CD4-positive, alpha-beta memory T cell (primary cell): ENCODE measurements at places on chromosomes 3 and 15.

- no peak for DNase-seq
These were observed 212.9 kb upstream of the ARPP21 start for GRCh38 chr3:35426366-35426958.

DNA sequence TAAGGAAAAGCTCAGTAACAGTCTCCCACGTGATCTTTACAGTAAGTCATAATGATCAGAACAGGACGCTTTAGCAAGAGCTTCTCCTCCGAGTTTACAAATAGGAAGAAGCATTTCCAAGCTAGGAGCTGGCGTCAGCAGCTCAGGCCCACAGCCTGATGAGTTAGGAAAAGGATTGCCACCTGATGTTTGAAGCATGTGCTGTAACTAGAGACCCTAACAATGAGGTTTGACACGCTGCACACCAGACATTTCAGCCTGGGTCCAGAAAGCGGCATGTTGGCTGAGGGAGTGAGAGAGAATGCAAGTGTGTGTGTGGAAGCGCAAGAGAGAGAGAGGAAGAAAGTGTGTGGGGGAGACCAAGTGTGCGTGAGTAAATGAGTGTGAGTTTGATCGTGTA lies 47.3 kb downstream of the TLE3 start:
- no peak for DNase-seq

- DNase-seq = no peak
These were observed 573.8 kb upstream of the NAALADL2 start for GRCh38 chr3:174285242-174285864.

DNA sequence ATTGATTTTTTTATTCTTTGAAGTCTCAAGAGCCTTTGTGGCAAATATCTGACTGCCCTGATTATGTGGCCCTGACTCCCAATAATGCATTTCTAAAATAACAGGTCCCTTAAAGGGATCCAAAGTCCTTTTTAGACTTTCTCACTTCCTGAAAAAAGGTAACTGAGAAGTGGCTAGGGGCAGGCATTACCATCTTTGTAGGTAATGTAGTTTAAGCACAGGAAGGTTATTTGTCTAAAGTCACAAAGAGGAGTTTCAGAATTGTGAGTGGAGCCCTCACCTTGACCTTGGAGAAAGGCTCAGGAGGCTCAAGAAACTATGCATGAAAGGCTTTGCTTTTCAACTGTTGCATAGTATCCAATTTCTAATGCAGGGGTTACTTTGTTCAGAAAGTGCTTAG lies 142.9 kb upstream of the MRPL3 start:
- no peak for DNase-seq

- no peak for DNase-seq
These were observed 1031.1 kb downstream of the NTRK3 start for GRCh38 chr15:87225436-87225835.

- no peak for DNase-seq
These were observed 11.8 kb upstream of the MEIS2 start for GRCh38 chr15:37112171-37112570.

GRCh38 chr3:141405025-141405424 lies 36.7 kb downstream of the ZBTB38 start:
- no peak for DNase-seq

DNA sequence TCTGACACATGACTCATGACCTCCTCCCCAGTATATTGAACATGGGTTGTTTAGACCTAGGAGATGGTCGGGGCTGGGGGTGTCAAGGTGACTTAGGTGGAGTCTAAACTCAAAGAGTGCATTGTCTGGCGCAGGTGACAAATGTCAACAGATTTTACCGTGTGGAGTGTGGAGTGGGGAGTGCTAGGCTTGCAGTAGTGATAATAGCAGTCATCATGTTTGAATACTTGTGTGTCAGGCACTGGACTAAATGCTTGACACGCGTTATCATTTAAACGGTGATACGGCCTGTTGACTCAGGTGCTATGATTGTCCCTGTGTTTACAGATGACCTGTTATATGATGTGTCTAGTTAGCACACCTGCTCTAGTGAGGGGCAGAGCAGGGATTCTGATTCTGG lies 30.8 kb downstream of the MUC20 start:
- DNase-seq = no peak

DNA sequence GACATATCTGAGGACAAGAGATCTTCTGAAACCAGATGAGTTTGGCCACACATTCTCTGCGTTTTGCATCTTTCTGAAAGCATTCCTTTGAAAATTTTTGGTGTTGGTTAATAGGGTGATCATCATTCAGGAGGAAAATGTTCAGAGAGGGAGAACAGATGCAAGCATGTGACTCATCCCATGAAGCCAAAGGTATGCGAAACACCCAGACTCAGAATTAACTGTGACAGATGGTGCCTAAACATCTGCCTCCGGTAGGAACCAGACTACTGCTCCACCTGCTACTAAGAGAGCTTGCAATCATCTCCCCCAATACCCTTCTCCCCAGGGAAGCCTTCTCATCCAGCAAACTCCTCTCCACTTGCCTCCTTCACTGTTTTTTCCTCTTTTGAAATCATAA lies 46.2 kb downstream of the TRIM69 start:
- no peak for DNase-seq

DNA sequence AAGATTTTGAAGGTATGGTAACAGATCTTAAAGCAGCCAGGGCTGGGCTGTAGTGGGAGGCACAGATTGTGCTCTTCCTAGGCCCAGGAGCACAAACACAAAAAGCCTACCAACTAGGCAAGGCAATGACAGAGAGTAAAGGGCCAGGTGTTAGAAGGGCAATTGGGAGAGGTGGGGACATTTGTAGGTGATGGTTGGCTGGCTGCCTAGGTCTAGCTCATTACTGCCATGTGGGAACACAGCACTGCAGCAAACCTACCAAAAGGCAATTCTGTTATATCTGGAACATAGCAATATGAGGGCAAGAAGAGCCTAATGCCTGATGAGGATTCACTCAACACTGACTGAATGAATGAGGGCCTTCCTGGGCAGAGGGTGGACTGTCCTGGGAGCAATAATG lies 30.4 kb downstream of the ARHGEF3 start:
- no peak for DNase-seq

- DNase-seq = no peak
These were observed 246.7 kb upstream of the KCNH8 start for GRCh38 chr3:18901571-18901970.

- DNase-seq = no peak
These were observed 4.1 kb downstream of the ELL3 start for GRCh38 chr15:43772624-43773023.

DNA sequence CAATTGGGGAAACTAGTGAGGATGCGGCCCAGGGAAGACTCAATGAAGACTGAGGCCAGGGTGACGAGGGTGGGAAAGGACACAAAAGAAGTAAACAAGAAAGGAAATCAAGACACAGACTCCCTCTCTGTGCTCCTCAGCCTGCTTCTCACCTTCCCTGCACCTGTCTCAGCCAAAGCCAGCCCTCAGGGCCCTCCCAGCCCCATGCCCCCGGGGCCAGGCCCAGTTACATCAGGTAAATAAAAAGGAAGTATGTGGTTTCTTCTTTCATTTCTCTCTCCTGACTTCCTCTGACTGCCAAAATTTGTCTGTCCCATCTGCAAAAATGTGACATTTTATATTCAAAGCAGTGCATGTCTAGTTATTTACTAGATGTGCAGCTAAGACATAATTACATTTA lies 328.0 kb downstream of the UACA start:
- no peak for DNase-seq

DNA sequence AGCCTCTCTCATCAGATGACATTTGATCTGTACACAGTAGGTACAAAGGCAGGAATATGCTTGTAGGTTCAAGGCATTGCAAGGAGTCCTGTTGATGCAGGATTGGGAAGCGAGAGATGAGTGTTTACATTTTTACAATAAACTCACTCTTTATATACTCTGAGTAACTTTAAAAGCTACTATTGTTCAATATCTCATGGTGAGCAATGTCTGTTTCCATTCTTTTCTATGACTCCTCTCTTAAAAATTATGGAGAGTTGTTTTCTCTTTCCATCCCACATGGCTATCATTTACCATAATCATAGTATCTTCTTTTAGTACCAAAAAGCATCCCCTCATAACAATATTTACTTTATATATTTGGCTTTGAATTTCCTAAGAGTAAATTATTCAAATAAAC lies 314.0 kb upstream of the CDIN1 start:
- no peak for DNase-seq

DNA sequence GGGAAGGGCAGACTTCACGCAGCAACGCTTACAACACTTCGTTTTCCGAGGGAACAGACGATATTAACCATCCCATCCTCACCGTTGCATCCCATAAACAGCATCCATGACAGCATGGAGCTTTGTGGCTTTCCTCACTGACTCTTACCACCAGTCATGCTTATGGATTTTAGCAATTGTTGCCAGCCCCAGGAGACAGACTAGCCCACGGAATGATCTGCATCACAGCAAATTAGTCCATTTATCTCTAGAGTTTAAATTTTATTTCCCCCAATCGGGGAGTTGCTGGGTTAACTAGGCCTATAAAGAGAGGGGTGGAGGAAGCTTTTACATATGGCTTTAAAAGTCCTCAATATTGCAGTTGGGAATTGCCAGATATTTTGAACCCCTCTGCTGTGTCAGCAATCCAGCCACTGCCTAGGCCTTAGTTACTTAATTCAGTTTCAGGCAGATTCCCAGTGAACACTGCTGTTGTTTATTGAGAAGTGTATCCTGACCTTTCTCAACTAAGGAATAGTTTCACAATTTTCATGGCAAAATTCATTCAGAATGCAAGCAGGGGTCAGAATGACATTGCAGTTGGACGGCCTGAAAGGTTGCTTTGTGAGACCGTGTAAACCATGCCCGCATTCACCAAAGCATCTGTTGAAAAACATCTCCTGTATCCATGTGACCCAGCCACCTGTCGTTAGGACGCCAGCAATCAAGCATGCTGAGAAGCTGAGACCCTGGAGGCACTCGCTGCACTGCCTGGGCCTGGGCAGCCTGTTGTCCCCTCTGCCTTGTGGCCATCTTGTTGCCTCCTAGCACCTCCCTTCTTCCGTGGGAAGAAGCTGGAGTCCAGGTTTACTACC lies 397.4 kb upstream of the TPM1 start:
- no peak for DNase-seq

DNA sequence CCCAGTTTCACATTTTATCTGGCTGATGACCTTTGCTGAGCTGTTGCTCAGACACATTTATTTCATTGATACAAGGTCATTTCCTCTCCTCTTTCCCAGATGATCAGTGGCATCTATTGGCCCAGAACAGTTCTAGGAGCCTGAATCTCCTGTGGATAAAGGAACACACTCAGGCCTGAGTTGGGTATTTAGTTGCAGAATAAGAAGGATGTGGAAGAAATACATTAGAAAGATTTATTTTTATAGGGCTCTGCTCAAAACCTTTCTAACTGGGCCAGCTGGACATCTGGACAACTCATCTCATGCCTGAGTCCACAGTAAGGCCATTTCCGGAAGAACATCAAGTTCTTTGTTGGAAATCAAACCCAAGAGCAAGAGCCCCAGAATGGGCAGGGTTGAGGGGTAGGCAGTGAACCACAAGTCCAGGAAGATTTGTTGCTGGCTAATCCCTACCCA lies 19.7 kb upstream of the MFGE8 start:
- no peak for DNase-seq

DNA sequence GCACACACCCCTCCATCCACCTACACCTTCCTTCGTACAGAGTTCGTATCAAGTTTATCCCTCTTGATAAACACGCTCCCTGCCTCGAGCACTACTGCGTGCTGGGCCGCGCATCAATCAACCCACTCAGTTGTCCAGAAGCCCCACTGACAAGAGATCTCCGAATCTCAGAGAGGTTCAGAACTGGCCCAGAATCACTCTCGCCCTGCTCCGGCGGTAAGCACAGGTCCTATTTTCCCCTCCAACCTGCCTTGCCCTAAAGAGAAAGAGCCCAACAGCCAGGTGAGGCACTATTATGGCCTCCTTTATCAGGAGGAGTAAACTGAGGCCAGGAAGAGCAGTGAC lies 494 bp upstream of the NISCH start:
- no peak for DNase-seq

GRCh38 chr3:45676325-45677032 lies 12.7 kb upstream of the SACM1L start:
- DNase-seq = no peak

GRCh38 chr15:27573805-27574485 lies 525.2 kb downstream of the OCA2 start:
- DNase-seq = no peak

DNA sequence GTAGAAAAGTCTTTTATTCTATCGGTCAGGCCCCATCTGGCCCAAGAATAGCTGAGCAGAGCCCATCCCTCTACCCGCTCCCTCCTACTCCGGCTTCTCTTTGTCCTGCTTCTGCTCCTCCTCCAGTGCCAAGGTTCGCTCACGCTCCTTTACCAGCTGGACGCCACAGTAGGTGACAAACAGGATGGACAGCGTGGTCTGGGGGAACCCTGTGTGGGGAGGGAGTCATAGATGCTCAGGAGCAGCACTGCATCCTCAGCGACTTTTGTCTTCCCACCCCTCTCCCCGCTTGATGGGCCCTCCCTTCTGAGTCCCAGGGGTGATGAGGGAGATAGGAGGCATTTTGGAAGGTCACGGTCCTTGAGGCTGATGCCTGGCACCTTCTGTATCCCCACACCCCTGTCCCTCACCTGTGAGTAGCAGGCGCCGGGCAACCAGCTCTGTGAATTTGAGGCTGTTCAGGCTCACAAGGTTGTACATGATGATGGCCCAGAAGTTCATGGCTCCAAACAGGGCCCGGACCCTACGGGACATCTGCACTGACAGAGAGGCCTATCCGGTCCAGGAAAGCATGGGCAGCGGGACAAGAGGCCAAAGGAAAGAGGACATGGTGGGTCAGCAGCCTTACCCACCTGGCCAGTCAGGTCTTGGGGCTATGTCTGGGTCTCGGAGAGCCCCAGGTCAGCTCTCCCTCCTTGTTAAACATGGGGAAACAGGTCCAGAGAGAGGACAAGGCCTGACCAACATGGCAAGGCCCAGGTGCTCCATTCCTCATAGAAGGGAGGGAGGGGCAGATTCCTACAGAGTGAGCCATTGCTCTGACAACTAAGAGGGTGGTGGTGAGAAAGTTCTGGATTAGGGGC lies 7.6 kb downstream of the KLHL40 start:
- DNase-seq = no peak

- DNase-seq = no peak
These were observed 63.7 kb downstream of the BDH1 start for GRCh38 chr3:197491923-197492664.

DNA sequence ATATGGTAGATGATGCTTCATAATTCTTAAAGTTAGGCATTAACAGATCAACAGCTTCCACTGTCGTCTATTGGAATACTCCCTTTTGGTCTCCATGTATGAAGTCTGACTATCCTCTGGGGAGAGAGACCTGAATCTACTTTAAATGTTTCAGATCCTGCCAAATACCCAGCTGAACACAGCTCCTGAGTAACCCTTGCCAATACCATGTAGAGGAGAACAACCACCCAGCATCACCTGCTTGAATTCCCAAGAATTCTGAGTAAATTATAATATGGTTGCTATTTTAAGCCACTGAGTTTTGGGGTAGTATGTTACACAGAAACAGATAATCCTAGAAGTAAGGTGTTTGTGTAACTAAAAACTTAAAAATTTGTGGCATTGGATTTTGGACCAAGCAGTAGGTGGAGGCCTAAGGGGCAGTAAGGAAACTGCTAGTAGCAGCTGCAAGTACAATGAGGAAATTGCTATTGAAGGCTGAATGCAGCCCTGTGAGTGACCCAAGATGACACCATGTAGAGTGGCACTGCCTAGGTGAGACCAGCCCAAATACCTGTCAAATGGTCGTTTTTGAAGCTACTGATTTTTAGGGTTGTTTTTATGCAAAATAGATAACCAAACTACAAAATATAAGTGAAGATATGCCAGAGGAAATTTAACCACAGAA lies 30.9 kb downstream of the NRG4 start:
- no peak for DNase-seq

GRCh38 chr3:191051037-191051436 lies 148.0 kb upstream of the OSTN start:
- no peak for DNase-seq

GRCh38 chr15:81295486-81296121 lies 28.3 kb downstream of the STARD5 start:
- DNase-seq = peak; percentile 56
